CD4-positive, alpha-beta memory T cell (primary cell): ENCODE measurements at places on chromosomes 3 and 15.

- no peak for DNase-seq
These were observed 6.5 kb upstream of the TM4SF18 start for GRCh38 chr3:149339931-149340309.

- no peak for DNase-seq
These were observed 120.1 kb upstream of the PRICKLE2 start for GRCh38 chr3:64345371-64345770.

- DNase-seq, result no peak
These were observed 54.5 kb upstream of the LRIG1 start for GRCh38 chr3:66555214-66555844.

- DNase-seq, result no peak
These were observed 224.1 kb upstream of the TPRG1 start for GRCh38 chr3:188947401-188948280.
